ENCODE measurements at places on chromosomes 6 and 20.

GRCh38 chr6:153790048-153790447, 249.0 kb upstream of the OPRM1 start:
- DNase-seq = peak; percentile 65

DNA sequence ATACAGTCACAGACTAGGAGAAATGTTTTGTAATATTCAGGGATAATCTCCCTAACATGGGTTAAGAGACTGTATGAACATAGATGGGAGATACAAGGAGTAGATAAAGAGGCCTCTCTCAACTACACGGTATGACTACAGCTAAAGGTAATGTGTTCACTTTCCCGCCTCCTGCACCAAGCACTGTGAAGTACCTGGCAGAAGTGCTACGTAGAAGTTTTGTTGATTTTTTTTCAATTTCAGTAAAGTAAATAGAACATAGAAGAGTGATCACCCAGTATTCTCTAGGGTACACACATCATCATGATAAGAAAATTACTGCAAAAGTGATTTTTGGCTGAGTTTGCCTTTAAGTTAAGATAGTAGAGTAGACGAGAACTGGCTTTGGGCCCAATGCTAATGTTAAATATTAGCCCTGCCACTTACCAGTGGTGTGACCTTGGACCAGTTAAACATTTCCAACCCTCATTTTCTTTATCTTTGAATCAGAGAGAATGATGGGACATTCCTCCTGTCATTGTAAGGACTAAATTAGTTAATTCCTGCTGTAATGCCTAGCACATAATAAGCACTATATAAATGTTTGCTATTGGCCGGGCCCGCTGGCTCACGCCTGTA, 183.6 kb downstream of the COL9A1 start:
- DNase-seq = no peak

- no peak for DNase-seq
Observed at GRCh38 chr20:40100261-40100660, 588.8 kb downstream of the MAFB start.

- DNase-seq = peak; percentile 23
Observed at GRCh38 chr6:10800810-10801209, 37.5 kb downstream of the MAK start.

DNA sequence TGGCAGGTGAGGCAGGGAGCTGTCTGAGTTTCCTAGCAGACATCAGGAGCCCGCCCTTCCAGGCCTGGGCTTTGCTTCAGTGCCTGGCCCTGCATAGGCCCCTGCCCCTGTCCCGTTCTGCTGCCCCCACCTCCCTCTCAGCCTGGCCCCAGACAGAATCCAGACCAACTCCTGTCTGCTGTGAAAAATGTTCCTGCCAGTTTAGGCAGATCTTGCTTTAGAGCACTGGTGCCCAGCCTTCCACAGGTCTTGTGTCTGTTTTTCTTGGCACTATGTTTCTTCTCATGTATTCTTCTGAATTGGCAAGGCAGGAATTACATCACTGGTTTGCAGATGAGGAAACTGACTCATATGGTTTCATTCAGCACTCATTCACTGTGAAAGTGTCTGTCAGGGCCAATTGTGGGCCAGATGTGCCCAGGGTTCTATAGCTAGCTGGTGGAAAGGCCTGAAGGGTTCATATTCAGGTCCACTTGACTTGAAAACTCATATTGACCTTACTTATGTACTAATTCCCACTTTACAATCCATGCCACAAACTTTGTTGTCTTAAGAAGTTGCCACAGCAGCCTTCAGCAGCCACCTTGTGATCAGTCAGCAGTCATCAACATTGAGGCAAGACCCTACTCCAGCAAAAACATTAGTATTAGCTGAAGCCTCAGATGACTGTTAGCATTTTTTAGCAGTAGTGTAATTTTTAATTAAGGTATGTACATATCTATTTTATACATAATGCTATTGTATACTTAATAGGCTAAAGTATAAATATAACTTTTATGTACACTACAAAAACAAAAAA, 40.5 kb downstream of the HLA-F start:
- DNase-seq = peak; percentile 89

DNA sequence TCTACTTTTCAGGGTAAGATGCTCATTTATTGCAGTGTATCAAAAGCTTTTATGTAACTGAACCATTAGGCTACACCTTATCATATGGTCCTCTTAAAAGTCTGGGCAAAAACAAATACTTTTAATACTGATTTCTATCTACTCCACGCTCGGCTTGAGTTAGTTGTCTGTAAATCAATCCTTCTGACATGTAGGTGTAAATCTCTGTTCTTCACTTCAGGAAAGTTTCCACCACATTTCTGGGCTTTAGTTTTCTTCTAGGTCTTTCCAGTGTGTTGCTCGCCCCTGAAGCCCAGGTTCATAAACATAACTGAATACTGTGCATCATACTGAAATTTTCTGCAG, 89.2 kb upstream of the RNF217 start:
- no peak for DNase-seq

DNA sequence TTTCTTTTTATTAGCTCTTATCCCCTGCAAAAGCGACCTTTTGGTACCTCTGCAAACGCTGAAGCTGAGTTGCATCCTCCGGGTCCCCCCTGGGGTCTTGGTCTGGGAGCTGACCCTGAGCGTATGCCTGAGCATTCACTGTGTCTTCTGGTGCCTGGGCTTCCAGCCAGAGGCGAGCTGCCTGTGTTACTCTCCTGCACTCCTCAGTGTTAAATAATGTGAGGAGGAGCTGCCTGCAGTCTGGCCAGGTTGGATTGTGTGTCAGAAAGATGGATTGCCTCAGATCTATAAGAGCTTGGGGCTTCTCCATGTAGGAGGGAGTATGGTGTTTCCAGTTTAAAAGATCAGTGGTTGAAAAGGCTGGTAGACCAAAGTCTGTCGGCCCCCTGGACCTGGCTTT, 8.7 kb upstream of the GMPR start:
- no peak for DNase-seq

DNA sequence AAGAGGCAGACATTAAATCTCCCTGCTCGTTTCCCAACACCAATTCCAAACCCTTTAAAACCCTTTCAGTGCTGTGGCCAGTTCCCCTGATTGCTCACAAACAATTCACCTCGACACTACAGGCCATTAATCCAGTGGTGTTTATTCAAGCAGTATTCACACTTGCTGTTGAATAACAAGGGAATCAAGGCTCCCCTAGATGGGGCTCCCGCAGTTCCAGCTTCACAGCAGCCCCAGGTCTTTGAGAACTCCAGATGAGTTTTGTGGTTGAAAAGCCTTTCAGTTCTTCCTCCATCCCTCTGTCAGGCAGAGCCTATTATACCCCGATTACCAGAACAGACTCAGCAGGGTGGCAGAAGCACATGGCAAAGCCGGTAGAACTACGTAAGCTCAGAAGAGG, 36.2 kb downstream of the JAG1 start:
- DNase-seq = no peak

GRCh38 chr6:55437141-55437540, 109.9 kb downstream of the GFRAL start:
- DNase-seq = no peak
